ENCODE measurements at places on chromosomes 4 and X. TPM values are rescaled to one million over a fixed set of nuclear protein-coding genes. Genes with fewer than 3 reads are reported as not detected.

The MAGEC1 gene
- total RNA-seq, result not detected

DNA sequence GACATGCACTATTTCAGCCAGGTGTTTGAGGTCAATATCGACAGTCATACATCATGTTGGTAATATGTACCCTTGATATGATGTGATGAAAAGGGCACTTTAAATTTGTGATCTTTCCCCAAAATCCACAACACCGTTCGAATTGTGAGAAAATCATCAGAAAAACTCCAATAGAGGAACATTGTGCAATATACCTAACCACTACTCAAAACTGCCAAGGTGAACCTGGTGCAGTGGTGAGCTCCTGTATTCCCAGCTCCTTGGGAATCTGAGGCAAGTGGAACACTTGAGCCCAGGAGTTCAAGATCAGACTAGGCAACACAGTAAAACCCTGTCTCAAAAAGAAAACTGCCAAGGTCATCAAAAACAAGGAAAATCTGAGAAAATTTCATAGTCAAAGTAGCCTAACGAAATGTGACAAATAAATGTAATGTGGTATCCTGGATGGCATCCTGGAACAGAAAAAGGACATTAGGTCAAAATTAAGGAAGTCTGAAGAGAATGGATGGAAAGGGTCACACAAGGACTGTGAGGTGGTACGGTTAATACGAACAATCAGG lies 55.6 kb upstream of the LSM6 start:
- no peak for DNase-seq

GRCh38 chr4:148431401-148431800 lies 10.8 kb downstream of the NR3C2 start:
- DNase-seq, result no peak

The SMIM31 gene
- total RNA-seq, result 30.6 TPM

The BBS12 gene
- total RNA-seq, result 5.2 TPM

- no peak for DNase-seq
These were observed 15.1 kb downstream of the AFAP1 start for GRCh38 chr4:7924570-7924969.

The COX18 gene
- total RNA-seq, result 18.1 TPM

DNA sequence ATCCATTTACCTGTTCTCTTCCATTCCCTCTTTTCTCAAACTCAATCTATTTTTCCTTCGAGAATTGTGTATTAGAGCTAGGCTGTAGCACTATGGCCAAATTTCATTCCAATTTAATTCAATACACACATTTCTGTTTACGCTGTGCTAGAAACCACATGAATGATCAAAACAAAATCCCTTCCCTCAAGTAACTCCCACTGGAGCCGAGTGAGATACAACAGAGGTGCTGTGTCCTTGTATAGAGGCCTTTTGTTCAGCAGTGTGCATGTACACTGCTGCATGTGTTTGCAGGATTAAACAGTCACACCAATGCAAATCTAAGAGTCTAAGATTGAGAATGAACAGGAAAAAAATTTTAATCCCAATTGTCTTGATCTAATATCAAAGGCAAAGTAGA lies 734.2 kb downstream of the RAPGEF2 start:
- no peak for DNase-seq

- no peak for DNase-seq
These were observed 638.1 kb upstream of the BOD1L1 start for GRCh38 chr4:14265651-14266050.

The MAGEE2 gene
- total RNA-seq, result not detected

DNA sequence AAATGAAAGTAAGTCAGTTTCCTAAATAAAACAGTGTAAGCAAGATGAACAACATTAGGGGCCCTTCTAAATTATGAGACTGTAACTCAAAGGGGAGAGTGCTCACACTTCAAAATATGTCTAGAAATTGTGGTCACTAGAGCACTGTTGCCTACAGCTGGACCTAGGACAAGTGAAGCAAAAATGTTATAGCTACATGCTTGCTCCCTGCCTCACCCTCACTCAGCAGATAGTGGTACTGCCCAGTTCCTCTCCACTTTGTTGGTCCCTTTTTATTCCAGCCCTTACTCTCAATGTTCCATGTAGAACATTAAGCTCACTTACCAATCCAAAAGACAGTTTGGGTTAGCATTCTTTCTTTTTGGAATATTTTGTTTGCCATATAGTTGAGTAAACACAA lies 147.3 kb downstream of the GRIA3 start:
- DNase-seq, result no peak

DNA sequence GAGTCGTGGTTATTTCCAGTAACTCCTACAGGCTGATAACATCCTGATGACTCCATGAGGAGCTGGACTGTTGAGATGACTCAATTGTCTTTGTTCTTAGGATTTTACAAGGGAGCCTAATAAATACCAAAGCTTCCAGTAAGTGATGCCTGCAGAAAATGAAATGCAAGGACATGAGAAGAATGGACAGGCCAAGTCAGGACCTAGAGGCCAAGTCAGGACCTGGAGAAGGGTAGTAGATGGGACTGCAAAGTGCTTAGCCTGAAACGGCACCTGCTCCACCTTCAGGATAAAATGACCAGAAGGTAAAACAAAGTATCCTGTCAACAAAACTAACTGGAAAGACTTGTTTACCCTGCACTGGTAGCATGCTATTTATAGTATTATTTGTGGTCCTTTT lies 6.4 kb upstream of the SLC10A6 start:
- DNase-seq, result no peak

The LRAT gene
- total RNA-seq, result 0.53 TPM

GRCh38 chr4:86935853-86936733 lies 1.3 kb downstream of the AFF1 start:
- DNase-seq, result peak; percentile 75

GRCh38 chrX:150162141-150162540 lies 201.0 kb upstream of the MAMLD1 start:
- no peak for DNase-seq

GRCh38 chr4:182143822-182144625 lies 99.2 kb upstream of the TENM3 start:
- DNase-seq, result peak; percentile 15

The SLITRK4 gene
- total RNA-seq, result 0.28 TPM

DNA sequence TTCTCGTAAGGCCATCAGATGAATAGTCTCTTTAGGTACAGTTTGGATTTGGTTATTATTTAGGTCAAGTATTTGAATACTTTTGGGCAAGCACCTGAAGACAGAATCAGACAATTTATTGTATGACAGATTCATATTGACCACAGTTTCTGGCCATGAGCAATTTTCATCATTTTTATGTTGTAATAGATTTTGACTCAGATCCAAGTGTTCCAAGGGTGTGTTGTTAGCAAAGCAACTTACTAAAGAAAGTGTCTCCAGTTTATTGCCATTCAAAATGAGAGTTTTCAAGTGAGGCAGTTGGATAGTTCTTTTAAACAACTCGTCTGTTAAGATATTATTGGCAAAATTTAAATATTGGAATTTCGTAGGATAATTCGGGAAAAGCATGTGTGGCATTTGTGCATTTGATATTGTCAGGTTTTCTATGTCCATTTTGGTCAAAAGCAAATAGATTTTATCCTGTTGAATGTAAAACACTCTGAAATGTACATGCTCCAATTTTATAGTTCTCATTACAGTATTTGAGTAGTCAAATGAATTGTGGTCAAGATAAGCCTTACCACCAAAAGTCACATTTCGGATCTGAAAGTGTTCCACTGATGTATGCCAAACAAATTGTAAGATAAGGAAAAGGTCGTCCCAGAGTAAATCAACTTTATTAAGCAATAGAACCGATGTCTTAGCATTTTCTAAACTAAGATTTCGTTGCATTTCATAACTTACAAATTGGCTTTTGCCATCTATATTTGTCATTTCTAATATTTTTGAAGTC lies 8.4 kb downstream of the TLR10 start:
- DNase-seq, result no peak

- no peak for DNase-seq
These were observed 48.9 kb downstream of the CHIC2 start for GRCh38 chr4:54015423-54016030.

DNA sequence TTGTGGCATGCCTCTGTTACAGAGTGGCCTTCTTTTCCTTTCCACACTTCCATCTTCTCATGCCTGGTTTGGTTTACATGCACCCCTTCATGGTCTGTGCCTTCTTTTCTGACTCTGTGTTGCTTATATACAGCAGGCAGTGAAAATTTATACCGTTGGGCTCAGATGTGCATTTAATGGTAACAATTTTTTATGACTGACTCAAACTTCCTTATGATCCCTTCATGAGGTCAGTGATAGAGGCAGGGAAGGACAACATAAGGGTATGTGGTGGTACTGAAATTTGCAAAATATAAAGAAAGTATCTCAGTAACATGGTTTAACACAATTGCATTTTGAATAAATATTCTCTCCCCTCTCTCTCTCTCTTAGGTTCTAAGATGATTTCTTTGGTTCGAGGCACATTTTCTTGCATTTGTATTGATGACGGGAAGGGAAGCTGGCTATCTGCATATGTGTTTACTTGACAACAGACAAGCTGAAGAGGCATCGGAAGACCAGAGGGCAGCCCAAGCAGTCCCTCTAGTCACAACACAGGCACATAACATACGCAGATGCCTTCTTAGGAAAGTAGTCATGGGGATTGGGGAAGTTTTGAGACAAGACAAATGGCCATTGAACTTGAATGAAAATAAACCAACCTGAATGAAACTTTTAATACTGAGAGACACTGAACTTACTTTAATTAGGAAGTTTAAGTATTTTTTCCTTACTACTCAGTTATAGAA lies 163.3 kb upstream of the LEF1 start:
- no peak for DNase-seq

The TKTL1 gene
- total RNA-seq, result not detected

The HTRA3 gene
- 2.5 TPM for total RNA-seq

The CYTL1 gene
- 0.78 TPM for total RNA-seq

DNA sequence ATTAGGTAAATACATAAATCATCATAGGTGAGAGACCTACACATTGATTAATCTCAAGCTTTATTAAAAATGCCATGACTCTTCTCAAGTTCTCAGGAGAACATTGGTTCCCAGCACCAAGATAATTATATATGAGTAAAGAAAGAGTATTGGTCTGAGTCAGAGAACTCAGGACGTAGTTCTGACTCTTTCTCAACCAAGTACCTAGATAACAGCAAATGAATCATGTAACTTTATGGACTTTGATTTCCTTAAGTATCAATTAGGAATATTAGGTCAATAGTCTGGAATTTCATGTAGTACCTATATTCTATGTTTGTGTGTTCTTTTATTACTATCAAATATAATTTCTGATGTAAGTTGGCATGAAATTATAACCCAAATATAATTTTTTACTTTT lies 409.9 kb downstream of the GABRG1 start:
- DNase-seq, result no peak

GRCh38 chrX:101287402-101287801 lies 3.7 kb downstream of the TAF7L start:
- no peak for DNase-seq

The SMIM10 gene
- 0.85 TPM for total RNA-seq

DNA sequence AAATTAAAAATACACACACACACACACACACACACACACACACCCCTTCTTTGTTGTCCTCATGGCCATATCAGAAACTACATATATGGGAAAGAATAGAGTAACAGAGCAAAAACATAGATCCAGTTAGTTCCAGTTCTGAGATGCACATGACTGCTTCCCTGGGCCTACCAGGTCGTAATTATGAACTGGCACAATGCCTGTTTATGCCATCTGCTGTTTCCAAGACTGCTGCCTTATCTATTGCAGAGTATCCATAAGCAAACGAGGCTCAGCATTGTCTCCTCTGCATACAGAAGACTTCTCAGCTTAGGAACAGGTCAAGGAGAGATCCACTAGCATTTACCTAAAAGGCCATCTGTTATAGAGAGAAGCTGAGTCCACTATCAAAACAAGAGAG lies 789.0 kb downstream of the TECRL start:
- no peak for DNase-seq

The RGN gene
- 0.34 TPM for total RNA-seq

DNA sequence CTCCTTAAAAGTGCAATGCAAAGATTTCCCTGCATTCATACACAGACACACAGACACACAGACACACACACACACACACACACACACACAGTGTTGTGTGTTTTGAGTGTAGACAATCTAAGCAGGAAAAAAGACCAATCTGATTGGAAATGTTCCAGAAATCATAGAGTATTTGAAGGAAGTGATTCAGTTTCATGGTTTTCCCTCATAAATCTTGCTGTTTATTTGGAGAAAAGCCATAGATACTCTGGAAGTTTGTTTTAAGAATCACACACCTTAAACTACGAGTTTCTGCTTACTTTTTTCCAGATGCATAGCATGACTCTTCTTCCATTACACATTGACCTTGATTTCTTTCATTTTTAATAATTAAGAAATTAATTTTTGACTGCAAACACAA lies 298.5 kb upstream of the BMP3 start:
- no peak for DNase-seq

The MAGEC3 gene
- total RNA-seq, result not detected

DNA sequence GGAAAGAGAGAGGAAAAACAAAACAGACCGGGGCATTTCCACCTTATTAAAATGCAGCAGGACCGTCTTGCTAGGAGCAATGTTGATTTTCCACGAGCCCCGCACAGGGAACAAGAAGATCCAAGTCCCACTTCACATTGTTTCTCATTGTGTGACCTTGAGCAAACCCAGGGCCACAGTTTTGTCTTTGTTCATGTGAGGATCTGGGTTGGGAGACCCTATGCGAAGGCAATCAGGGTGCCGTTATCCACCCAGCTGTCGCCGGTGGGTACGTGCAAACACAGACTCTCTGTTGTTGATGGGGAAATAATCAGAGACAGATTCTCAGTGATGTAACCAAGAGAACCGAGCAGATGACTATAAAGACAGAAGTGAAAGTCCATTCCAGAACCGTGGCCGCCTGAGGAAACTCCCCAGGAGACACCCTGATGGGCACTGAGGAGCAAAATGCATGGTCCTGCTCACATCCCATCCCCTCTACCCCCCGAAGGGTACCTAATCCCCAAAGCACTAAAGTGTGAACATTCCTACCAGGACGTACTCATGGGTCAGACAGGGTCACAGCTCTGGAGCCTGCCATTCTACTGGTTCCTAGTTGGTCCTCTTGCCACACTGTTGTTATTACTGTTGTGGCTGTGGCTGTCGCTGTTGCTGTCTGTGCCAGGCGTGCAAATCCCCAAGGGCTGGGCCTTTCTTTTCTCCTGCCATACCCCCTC lies 102.7 kb upstream of the RBPJ start:
- DNase-seq, result no peak

GRCh38 chrX:72041176-72041575 lies 90.5 kb downstream of the RTL5 start:
- no peak for DNase-seq

DNA sequence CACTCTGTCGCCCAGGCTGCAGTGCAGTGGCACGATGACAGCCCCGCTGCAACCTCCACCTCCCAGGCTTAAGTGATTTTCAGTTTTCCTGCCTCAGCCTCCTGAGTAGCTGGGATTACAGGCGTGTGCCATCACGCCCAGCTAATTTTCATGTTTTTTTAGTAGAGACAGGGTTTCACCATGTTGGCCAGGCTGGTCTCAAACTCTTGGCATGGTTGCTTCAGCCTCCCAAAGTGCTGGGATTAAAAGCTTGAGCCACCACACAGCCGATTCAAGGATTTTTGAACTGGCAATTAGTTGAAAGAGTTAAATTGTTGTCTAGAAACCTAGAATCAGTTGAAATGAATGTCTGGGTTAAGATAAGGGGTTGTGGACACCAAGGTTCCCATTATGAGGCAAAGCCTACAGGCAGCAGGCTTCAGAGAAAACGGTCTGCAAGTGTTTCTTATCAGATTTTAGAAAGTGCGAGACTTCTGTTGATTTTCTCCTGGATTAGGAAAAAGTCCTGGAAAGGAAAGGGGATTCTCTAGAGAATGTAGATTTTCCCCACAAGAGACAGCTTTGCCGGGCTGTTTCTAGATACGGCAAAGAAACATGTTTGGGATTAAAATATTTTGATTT lies 8.3 kb upstream of the CCNI start:
- no peak for DNase-seq
